ENCODE measurements at places on chromosomes 3 and 15.

- DNase-seq: no peak
Measured at GRCh38 chr3:170690661-170690981, 104.7 kb upstream of the SLC7A14 start.

DNA sequence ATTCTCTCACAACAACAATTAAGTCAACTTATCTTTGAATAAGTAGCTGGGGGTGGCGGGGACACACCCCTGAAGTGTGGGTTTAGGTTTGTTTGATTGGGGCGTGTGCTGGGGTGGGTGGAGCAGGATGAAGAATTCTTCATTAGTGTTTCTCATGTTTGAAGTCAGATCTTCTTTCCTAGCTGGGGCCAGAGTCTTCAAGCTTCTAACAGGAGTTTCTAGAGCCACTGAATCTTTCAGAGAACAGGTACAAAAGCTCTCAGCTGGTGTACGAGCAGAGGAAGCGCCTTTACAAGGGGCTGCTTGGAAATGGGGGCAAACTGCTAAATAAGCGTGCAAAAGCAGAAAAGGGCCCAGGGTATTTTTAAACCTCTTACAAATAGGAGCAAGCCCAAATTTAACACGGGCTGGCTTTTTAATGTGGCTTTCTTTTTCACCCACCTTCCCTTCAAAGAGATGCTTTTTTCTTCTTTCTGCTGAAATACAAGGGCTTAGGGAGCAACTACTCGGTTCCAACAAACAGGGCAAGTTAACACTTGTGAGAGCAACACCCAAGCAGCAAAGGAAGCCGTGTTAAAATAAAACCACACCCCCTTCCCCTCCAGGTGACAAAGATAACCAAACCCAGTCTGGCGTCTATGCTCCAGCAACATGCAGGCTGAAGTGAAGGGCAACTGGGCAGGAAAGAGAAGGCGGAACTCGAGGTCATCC is 86.9 kb upstream of the RASGRP1 start:
- DNase-seq: no peak

GRCh38 chr15:100715571-100716455 is 113.4 kb downstream of the ASB7 start:
- no peak for DNase-seq

DNA sequence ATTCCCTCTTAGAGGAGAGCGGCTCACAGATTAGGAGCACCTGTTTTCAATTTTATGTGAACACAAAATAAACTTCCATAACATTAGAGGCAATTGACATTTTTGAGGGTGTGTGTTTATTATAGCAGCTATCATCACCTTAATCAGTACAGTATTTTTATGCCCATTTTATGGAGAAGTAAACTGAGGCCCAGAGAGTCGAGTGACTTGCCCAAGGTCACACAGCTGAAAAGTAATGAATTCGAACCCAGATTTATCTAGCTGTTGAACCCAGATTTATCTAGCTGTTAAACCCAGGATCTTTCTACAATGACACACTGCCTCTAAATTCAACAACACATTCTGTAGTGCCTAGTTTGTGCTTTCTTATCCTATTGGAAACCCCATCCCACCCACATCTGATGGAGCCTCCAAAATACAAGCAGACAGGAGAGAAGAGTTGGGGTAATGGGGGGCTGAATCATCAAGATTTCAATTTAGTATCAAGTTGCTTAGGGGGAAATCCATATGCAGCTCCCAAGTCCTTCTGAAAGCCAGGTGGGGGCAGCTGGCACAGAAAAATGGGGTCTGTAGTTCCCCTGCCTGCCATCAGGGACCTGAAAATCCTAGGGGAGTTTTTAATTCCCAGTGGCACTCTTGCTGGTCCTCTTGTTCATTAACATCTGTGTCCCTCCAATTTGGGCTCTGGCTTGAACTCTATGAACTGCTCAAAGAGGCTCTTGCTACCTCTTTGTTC is 50.4 kb upstream of the TRA2B start:
- no peak for DNase-seq

GRCh38 chr3:102904629-102905028 is 469.8 kb downstream of the ZPLD1 start:
- no peak for DNase-seq

GRCh38 chr3:46851364-46852333 is 11.6 kb downstream of the MYL3 start:
- DNase-seq: no peak

GRCh38 chr3:155332716-155333115 is 39.2 kb upstream of the STRIT1 start:
- DNase-seq: no peak

DNA sequence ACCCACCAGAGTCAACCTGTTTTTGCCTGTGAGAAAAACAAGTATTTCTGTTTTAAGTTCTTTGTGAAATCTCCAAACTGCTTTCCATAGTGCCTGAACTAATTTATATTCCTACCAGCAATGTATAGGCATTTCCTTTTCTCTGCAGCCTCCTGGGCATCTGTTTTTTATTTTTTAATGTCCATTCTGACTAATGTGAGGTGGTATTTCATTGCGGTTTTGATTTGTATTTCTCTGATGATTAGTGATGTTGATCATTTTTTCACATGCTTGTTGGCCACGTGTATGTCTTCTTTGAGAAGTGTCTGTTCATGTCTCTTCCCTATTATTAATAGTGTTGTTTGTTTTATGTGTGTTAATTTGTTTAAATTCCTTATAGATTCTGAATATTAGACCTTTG is 820.5 kb downstream of the MCTP2 start:
- no peak for DNase-seq

GRCh38 chr3:8838765-8839423 is 69.5 kb upstream of the OXTR start:
- DNase-seq: no peak

GRCh38 chr3:39313289-39313688 is 16.2 kb upstream of the CCR8 start:
- DNase-seq: no peak

GRCh38 chr3:71724171-71724453 is 1.1 kb downstream of the EIF4E3 start:
- no peak for DNase-seq

DNA sequence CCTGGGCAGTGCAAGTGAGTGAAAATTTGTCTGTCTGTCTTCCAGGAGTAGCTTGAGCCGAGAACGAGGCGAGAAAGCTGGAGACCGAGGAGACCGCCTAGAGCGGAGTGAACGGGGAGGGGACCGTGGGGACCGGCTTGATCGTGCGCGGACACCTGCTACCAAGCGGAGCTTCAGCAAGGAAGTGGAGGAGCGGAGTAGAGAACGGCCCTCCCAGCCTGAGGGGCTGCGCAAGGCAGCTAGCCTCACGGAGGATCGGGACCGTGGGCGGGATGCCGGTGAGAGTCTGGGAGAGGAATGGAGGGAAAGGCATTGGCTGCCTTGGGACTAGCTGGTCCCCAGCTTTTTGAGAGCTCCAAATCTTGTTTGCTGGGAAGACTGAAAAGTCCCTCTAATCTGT is 10.2 kb upstream of the FAM131A start:
- DNase-seq: no peak

GRCh38 chr3:59751606-59752005 is 701.8 kb upstream of the CFAP20DC start:
- DNase-seq: no peak

GRCh38 chr15:92683511-92683834 is 27.9 kb upstream of the FAM174B start:
- DNase-seq: no peak

- no peak for DNase-seq
Measured at GRCh38 chr3:197472151-197472550, 83.6 kb downstream of the BDH1 start.

- no peak for DNase-seq
Measured at GRCh38 chr15:58779554-58779953, 8.5 kb downstream of the MINDY2 start.

- DNase-seq: no peak
Measured at GRCh38 chr3:125147491-125147820, 65.1 kb downstream of the SLC12A8 start.

DNA sequence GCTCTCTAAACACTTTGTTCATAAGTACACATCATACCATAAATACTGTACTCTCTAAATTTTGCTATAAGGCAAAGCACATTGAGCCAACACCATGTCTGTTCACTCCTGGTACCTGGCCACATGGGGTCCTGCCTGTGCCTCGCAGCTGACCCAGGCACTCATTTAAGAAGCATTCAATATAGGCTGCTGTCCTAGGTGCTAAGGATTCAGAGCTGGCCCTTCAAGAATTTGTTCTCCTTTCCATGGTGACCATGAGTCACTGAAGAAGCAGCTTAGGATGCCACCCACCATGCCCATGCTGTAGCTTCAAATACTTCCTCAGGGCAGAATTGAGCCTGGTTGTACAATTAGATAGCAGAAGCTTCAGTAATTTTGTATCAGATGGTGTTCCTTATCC is 119.2 kb upstream of the ZBED2 start:
- DNase-seq: no peak

DNA sequence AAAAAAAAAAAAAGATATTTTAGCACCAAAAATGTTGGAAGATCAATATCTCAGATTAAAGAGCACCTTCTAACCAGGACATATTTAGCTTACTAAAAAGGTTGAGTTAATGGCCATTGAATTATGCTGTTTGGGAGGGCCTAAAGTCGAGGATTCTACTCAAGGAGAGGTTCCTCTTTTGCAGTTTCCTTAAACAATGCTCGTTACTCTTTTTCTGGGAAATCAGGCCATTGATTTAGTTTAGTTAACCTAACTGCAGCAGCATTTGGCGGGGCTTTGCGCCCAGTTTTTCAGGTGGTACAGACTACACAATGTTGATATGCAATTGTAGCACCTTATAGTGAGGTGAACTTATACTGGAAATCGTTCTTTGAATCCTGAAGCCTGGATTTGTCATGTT is 6.8 kb downstream of the ABHD2 start:
- no peak for DNase-seq

- no peak for DNase-seq
Measured at GRCh38 chr15:36612063-36612788, 32.8 kb downstream of the CDIN1 start.

GRCh38 chr3:83514130-83514914 is 1444.5 kb upstream of the CADM2 start:
- DNase-seq: no peak

- no peak for DNase-seq
Measured at GRCh38 chr3:44324584-44324983, 14.0 kb upstream of the TCAIM start.

DNA sequence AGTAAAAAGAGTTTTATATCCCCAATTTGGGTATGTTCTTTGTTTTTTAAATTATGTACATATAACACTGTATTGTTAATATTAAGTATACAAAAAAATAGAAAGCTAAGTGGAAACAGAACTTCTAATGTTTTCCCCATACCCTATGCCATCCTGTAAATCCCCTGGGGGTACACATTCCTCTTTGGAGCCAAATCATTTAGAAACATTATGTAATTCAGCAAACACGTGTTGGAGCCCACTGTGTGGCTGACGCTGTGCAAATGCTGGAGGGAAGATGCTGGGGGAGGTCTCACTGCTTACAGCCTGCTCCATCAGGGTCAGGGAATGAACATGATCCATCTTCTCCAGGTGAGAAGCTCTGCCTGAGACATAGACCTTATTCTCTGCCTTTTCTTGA is 52.8 kb downstream of the CRTC3 start:
- no peak for DNase-seq

DNA sequence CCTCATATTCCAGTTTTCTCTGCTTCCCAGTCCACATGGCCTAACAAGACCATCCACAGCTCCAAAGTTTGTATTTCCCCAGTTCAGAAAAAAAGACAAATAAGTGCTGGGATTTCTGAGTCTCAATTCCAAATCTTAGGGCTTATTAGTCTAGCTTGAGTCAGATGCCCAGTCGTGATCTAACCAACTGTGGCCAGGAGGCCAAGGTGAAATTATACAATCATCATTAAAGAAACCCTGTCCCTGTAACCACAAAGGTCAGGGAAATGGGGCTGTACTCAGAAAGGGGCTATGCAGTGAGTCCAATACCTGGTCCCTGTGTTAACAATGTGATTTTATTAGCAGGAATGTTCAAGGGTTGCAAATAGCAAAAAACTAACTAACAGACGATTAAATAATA is 40.5 kb upstream of the MITF start:
- no peak for DNase-seq

DNA sequence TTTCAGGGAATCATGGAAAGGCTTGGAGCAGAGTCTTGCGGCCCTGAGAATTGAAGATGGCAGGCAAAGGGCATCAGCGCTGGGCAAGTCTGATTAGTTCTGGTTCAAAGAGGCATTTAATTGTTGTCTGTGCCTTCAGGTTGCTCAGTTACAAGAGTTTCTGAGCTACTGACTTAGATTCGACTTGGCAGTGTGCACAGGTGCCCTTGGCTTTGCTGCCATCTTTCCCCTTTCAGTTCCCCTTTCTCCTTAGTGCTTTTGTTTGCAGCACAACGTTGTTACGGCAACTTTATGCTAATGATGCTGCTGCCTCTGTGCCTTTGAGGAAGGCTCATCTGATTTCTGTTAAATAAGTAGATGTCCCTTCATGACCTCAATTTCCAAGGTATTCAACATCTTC is 12.5 kb downstream of the P2RY14 start:
- DNase-seq: no peak

- no peak for DNase-seq
Measured at GRCh38 chr15:38860253-38860652, 295.6 kb upstream of the RASGRP1 start.

DNA sequence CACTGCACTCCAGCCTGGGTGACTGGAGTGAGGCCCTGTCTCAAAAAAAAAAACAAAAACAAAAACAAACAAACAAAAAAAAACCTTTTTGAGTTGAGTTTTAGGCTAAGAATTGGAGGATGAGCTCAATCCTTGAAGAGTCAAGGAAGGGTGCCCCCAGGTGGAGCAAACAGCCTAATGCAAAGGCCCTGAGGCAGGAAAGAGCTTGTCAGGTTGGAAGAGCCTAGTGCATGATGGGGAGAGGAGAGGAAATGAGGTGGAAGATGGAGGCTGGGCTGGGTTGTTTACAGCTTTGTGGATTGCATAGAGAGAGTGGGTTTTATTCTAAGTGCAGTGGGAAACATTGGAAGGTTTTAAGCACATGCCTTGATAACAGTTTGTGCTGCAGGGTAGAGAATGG is 2.1 kb upstream of the SNX22 start:
- DNase-seq: no peak

DNA sequence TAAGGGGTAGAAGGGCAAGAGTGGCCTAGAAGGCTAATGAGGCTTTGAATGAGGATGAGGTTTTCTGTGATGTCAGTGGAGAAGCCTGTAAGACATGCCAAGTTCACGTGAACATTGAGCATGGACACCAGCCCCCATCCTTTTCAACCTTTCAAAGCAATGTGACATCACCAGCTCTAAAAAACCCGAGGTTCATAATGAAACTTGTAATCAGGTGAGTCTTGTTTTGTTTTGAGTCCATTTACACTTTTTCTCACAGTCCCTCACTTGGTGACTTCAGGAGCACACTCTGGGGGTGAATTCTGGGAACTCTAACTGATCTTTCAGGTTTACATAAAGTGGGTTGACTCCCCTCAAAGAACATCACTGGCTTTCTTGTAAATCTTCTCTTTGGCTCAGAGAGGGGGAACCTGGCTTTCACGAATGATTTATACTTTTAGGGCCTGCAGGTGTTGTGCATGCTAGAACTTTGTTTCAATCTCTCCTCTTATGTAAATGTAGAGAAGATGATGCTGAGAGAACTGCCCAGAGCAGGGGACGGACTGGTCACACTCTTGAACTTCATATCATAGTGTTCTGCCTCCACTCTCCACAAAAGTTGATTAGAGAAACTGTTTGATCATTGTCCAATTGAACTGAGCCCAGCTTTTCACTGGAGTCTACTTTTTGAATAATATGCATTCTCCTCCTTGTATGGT is 224.7 kb upstream of the SATB1 start:
- DNase-seq: no peak

GRCh38 chr3:25143356-25144025 is 284.6 kb upstream of the RARB start:
- DNase-seq: no peak

GRCh38 chr3:184873141-184873540 is 61.2 kb downstream of the VPS8 start:
- no peak for DNase-seq

GRCh38 chr15:63051156-63052066 is 8.9 kb downstream of the TPM1 start:
- DNase-seq: no peak
